ENCODE measurements at places on chromosomes 2 and 18.

GRCh38 chr2:73444202-73444601 is 58.6 kb downstream of the ALMS1 start:
- DNase-seq, result no peak

- DNase-seq, result no peak
Observed at GRCh38 chr2:179226961-179227259, 37.7 kb downstream of the SESTD1 start.

DNA sequence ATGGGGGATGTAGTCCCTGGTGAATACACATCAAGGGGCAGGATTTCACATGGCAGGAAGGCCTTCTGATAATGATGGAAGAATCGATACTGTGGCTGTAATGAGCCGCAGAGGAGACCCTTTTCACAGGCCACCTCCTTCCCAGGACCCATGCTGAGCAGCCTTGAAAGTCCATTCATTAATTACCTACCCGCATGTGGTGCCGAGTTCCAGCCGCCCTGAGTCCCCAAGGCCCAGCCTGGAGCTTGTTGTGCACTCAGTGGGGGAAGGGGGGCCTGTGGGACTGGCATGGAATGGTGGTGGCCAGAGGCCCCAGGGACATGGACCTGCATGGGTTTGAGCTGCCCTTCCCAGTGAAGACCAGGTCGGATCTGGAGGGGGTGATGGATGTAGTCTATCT is 25.5 kb downstream of the ASB18 start:
- no peak for DNase-seq

DNA sequence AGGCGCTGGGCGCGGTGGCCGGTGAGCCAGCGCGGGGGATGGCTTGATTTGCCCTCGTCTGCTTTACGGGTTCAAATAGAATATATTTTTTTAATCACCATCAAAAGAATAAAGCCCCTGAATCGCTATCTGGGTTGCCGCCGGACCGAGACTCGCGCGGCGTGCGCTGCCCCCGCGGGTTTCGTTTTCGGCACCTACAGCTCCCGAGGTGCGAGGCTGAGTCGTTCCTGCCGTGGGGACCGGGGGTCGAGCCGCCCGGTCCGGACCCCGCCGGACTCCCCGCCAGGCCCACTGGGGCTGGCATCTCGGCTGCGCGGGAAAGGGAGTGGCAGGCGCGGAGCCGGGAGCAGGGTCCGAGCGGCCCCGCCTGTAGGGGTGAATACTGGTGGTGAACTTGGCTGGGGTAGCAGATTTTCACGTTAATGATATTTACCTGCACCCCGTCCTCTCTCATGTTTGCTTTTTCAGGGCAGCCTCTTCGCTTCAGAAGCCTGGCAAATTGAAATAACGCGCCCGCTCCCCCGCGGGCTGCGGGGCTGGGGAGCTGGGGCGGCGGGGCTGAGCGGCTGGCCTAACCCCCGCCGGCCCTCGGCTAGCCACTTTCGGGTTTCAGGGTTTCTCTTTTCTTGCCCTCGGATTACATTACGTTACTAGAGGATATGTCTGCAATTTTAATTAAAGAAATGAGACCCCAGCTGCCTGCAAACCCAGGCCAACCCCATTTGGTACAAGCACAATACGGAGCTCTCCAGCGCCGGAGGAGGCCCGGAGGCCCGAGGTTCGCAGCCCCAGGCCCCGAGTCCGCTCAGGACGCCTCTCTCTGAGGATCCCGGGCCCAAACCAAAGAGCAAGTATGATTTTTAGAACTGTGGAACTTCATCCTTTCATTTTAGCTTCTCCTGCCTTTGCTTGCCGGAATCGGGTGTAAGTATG is 1.7 kb upstream of the CELF4 start:
- no peak for DNase-seq

DNA sequence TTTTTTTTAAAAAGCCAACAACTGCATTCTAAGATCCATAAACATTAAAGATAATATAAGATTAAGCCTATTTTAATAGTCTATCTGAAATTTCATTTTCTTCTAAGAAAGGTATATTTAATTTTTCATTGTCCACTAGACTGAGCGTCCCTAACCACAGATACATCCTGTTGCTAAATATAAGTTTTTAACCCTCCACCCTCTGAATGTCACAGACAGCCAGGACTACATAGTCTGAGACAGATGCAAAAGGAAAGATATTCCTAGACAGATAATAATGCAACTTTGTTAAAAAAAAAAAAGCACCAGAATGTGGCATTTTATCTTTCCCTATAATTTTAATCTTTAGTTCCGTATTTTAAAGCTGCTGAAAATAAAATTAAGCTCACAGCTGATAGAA is 114.6 kb downstream of the ZEB2 start:
- no peak for DNase-seq

- DNase-seq, result no peak
Observed at GRCh38 chr2:221529177-221529942, 42.7 kb downstream of the EPHA4 start.

DNA sequence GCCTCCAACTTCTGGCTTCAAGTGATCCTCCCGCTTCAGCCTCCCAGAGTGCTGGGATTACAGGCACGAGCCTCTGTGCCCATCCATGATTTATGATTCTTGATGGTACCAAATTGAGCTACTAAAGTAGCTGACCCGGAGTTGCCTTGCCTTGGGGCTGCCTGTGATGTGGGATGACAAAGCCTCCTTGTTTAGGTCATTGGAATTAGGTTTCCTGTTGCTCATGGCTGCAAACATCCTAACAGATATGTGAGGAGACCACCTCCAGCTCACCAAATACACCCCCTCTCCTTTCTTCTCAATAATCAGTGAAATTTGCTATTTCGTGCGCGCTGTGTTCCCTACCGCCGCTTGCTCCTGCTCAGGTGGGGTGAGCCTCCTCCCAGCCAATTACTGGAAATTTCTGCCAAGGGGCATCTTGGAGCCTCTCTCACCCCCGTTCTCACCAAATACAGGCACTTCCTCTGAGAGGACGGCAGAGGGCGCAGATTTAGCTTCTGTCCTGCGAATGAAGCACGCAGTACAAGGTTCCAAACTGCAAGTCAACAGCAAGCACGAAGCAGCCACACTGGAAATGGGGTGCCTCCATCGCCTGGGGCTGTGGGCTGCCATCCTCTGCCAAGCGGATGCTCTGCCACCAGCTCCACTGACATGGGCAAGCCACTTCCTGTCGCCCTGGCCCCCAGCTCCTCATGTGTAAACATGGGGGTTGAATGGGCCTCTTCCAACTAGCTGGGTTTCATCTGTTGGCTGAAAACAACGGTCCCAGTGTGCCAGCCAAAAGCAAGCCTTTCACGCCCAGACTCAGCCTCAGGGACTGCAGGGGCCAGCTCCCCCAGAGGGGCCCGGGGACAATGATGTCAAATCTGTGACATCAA is 71.7 kb downstream of the NCAPH start:
- peak; percentile 96 for DNase-seq

GRCh38 chr2:28449488-28450395 is 46.1 kb upstream of the PLB1 start:
- no peak for DNase-seq

GRCh38 chr18:63183378-63183777 is 136.2 kb downstream of the BCL2 start:
- DNase-seq, result no peak

GRCh38 chr2:149908726-149909683 is 321.4 kb upstream of the MMADHC start:
- no peak for DNase-seq

DNA sequence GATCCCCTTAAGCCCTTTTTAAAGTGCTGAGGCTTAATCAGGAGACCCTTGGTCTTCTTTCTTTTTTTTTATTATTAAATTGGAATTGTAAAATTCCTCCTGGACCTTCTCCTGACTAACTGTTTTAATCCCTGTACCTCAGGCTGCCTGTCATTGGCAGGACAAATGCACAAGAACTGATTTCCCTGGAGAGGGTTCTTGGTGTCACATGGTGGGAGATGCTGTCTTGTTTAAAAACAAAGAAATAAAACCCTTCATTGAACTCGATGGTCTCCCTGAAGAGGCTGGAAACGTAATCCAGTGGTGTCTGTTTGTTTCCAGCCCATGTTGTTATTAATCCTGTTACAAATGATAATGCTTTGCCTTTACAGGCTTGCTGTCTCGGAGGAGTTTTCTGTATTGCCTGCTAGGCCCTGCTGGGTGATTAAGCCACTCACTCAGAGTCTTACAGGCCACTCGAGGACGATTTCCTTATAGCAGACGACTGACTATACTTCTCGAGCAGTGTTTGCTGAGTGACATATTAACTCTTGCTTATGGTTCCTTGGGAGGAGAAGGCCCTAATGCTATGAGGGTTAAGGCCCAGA is 100.5 kb upstream of the MGAT5 start:
- no peak for DNase-seq

DNA sequence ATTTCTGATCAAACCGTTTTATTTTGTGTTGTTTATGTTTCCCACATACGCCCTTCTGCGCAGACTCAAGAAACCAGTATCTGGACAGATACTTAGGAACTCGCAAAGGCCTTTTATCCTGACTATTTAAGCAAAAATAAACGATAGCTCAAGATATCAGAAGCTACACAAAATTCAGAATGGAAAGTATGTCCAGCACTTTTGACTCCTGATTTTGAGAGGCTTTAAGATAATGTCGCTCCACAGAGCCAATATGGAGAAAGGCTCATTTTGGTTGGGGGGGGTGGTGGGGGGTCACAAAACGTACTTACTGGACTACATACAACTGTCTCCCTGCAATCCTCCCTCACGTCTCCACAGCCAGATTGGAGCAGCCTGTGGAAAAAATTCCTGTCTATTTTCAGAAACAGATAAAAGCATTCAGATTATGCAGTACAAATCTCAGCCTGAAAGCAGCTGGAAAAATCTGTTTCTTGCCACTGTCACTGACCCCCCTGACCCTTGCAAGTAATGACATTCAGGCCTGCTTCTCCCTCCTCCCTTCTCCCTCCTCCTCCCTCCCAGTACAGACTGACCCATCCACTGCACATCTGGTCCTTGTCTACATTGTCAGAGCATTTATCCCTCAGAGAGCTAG is 34.9 kb upstream of the LCLAT1 start:
- DNase-seq, result no peak

DNA sequence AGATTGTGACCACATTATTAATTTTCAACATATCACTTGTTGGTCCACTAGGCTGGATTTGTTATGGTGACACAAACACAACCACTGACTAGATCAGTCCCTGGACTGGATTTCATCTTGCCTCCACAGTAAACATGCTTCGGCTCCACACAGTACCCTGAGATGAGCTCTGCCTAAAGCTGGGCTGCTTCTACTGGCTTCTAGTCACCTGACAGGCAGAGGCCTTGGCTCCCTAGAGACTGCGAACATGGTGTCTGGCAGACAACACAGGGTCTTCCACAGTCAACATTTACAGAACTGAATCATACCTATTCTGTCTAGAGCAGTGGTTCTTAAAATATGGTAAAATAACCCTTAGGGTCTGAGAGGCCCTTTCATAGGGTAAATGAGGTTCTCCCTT is 69.2 kb downstream of the RIT2 start:
- DNase-seq, result no peak

GRCh38 chr2:7835693-7836680 is 845.9 kb upstream of the ID2 start:
- DNase-seq, result no peak

DNA sequence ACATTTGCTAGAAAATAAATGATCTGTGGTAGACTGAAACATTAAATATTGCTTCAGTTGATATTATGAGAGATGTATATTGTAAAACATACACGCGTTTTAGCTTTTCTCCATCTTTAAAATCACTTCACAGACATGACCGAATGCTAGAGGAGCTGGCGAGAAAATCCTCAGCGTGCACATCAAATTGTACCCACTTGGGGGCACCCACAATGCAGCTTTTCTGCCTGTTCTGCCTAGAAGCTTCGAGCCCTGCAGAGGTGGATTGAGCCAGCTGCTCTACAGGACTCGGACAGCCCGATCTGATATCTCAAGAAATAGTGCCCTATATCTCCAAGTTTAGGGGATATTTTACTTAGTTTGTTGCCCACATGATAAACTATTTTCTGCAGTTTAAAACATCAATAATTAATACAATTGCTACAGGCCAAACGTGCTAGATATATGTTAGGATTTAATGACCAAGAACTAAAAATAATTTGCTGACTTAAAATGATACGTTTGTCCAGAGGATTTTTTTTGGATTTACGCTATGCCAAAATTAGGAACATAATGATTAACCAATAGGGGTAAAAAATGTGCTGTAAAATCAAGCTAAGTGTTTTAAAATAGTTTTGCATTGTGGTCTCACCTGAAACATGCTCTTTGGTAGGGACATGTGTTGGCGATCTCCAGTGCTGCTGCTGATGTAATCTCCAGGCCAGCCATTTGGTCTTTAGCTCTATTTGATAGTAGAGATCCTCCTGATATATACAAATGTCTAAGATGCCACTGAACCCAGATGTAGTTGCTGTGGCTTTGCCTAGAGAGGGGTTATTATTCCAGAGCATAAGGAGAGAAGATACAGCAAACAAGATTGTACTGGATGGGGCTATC is 22.3 kb upstream of the ATP5MC3 start:
- DNase-seq, result peak; percentile 42

GRCh38 chr18:56711708-56712445 is 60.7 kb downstream of the WDR7 start:
- no peak for DNase-seq

- no peak for DNase-seq
Observed at GRCh38 chr18:75267643-75268363, 57.2 kb downstream of the TSHZ1 start.

- no peak for DNase-seq
Observed at GRCh38 chr2:148721991-148722777, 77.6 kb downstream of the EPC2 start.

- DNase-seq, result no peak
Observed at GRCh38 chr2:226461981-226462380, 337.6 kb downstream of the IRS1 start.

DNA sequence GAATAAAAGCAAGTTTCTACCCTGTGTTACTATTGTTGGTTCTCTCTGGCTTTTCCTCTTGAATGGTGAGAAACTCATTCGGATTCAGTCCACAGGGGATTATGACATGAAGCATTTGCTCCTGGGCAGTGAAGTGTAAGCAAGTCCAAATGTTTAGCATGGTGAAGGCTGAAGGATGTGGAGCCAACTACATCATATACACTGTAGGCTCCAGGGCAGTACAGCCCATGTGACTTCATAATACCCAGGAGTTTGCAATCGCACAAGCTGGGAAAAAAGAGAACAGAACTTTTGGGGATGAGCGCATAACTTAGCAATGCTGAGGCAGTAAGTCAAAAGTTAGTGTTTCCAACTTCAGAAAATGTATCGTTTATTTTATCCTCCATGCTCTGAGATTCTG is 695.7 kb upstream of the POU3F3 start:
- DNase-seq, result no peak

GRCh38 chr2:196075196-196075595 is 6.6 kb upstream of the DNAH7 start:
- DNase-seq, result no peak

- DNase-seq, result peak; percentile 43
Observed at GRCh38 chr2:134454931-134455330, 201.1 kb downstream of the MGAT5 start.

DNA sequence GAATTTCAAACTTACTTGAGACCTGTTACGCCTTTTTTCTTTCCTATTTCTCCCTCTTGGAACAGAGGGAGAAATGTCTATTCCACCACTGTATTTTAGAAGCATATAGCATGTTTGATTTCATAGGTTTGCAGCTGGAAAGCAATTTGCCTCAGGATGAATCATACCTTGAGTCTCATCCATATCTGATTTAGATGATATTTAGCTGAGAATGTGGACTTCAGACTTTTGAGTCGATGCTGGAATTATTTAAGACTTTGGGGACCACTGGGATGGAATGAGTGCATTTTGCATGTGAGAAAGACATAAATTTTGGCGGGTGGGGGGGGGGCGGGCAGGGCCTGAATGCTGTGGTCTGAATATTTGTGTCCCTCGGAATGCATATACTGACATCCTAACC is 282.7 kb upstream of the STON1 start:
- no peak for DNase-seq
